Activated gamma-delta T cell treated with Interleukin-2 at 50 U/mL for 16 hours (primary cell): ENCODE measurements at places on chromosomes 2 and 18.
A peak's percentile ranks its signal among the peaks of the same experiment; 100 is the strongest.

GRCh38 chr2:207599636-207600035 lies 25.6 kb downstream of the METTL21A start:
- DNase-seq: no peak

- no peak for DNase-seq
Observed at GRCh38 chr2:2839782-2840531, 508.9 kb upstream of the MYT1L start.

- no peak for DNase-seq
Observed at GRCh38 chr2:189684811-189685210, 10.3 kb downstream of the ANKAR start.

DNA sequence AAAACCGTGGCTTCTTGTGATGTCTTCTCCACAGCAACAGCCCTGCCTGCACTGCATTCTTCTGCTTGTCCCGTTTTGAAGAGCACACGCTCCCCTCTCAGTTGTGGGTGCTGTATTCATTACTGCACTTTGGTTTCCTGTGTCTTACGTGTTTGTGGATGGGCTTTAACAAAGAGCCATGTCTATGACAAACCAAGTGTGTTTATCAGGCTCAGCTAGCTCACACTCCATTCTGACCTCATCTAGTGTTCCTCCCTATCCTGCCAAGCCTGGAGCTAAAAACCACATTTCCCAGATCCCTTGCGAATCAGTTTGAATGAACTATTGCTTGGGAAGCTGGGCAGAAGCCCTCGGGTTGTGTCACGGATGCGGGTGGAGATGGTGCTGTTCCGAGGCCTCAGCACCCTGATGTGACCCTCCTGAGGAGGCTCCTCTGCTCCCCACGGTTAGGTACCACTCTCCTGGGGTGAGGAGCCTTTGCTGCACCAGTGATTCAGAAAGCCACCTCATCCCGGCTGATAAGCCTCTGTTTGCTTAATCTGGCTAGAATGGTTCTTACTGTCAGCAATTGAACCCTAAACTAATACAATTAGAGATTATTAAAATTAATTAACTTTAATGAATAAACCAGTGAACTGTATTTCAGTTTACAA lies 116.5 kb downstream of the GALR1 start:
- no peak for DNase-seq

GRCh38 chr2:174634130-174635014 lies 36.8 kb upstream of the WIPF1 start:
- DNase-seq: peak; percentile 36

DNA sequence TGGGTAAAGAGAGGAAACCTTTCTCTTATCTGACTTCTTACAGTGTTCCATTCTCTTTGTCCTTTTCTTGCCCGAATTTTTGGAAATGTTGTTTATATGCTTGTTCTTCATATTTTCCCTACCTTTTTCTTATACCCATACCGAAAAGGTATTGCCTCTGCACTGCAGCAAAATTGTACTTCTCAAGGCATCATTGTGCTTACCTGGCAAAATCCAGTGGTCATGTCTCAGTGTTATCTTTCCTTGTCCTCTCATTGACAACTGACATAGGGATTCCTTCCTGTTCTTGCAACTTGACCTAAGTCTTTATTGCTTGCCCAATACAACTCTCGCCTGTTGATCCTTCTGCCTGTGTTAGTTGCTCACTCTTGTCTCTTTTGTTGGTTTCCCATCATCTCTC lies 842.2 kb downstream of the CNTNAP5 start:
- DNase-seq: no peak

GRCh38 chr2:63555931-63556330 lies 32.3 kb downstream of the WDPCP start:
- DNase-seq: no peak
